Stimulated activated CD4-positive, alpha-beta T cell treated with anti-CD3 and anti-CD28 coated beads, Interleukin-12 subunit alpha, Interleukin-12 subunit beta, amount 100 ng/mL, for 24 hours (primary cell): ENCODE measurements at places on chromosomes 11 and 22.

DNA sequence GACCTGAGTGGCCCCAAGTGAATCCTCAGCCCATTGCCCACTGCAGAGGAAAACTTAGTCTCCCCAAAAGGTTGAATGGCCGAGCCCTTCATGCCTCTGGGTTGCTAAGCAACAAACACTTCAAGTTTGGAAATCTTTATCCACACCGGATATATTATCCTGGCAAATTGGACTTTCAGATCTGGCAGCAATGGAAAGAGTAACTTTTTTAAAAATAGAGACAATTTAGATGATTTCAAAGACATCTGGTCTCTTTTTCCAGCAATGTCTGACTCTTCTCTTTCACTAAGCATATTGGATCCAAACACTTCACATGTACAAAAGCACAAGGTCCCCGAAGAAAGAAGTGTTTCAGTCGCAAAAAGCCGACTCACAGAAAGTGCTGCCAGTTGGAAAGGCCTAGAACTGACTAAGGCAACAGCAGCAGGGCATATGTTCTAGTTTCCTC is 505.3 kb downstream of the SOX6 start:
- no peak for DNase-seq

GRCh38 chr11:121452609-121453150 is at the start of gene SORL1-AS1:
TSS of gene SORL1-AS1 (minus strand) at chr11:121452967.
- DNase-seq = peak; percentile 36

DNA sequence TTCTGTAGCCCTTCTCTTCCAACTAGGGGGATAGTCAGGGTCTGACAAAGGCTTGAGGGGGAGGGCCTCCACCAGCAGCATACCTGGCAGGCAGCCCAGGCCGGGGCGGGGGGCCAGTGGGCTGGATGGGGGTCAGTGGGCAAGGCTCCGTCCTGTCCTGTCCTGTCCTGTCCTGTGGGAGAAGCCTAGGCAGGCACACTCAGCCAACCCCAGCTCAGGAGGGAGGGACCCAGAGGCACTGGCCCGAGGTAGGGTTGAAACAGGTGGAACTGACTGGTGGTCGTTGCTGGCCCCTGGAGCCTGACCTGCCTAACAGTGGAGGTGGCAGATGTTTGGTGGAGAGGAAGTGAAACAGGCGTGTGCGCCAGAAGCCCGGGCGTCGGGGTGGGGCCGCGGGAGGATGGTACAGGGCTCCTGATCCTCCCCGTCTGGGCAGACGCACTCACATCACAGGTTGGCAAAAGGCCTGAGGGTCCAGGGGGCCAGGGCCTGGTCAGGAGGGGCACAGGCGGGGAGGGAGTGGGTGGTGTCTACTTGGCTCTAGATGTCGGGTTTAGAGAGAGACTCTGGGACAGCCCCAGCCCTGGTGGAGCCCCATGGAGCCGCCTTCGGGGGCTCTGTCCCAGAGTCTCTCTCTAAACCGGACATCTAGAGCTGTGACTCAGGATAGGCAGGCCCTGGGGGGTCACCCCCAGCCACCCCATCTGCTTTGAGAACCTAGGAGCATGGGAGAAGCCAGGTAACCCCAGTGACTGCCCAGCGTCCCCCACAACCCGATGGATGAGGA is 32.5 kb upstream of the GRAMD4 start:
- DNase-seq = no peak

DNA sequence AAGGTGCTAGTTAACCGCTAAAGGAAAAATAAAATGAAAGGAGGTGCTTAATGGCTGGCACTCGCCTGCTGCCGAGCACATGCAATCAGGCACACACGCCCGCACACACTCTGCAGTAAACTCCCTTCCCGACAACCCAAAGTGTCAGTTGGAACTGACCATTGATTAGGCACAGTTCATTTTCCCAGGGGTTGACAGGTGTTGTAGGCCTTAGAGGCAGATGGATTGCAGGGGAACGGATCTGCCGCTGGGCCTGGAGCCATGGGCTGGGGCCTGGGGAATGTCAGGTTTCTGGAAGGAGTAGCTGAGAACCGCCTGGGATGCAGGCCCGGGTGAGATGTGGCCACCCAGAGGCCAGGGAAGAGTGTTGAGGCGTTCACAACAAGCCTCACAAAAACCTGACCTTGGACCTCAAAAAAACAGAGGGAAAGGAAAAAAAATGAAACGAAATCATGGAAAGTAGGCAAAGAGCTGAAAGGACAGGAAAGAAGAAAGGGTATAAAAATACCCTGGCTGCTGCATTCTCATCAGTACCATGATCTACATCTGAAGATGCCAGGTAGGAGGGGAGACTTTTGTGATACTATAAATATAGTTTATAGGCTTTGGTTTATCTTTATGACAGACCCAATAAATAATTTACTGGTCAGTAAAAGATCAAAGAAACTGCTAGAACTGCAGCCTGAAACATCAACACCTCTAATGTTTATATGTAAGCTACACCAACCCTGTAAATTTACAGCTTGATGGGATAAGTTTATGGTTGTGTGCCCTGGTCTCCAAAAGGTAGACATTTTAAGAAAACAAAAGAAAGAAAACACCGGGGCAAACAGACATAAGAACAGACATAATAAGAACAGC is 313.4 kb downstream of the BUD13 start:
- DNase-seq = no peak

DNA sequence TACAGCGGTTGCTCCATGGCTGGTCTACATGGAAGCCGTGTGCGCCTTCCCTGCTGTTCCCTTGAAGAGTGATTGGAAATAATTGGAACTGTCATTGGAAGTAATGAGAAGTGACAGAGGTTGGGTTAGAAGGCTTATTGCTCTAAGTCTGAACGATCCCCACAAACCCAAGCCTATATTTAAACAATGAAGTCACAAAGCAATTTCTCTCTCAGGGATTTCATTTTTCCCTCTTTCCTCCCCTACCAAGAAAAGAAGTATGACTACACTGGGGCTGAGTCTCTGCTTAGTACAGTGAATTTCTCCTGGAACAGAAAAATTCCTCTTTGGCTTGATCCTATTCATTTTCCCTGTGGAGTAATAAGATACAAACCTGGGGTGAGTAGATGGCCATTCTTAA is 7.8 kb downstream of the CLMP start:
- no peak for DNase-seq

- DNase-seq = no peak
Measured at GRCh38 chr22:28600546-28601143, 79.0 kb downstream of the TTC28 start.

- DNase-seq = no peak
Measured at GRCh38 chr22:29872144-29872893, 10.7 kb upstream of the MTMR3 start.

GRCh38 chr11:123378096-123378495 is 52.0 kb upstream of the GRAMD1B start:
- DNase-seq = no peak

DNA sequence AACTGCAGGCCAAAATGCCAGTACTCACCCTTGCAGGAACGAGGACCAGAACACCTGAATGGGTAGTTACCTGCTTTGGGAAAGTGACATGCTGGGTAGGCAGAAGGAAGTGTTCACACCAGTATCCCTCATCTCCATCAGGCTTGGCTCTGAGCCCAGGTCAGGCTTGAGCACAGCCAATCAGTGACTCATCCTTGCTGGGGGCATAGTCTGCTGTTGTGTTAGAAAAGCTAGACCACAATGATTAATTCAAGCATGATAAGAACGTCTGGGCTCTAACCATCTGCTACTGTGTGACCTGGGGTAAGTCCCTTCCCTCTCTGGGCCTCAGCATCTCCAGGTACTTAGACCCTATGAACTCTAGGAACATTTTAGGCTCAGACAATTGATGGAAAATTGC is 450.4 kb downstream of the MIAT start:
- DNase-seq = no peak

GRCh38 chr11:10937385-10937771 is 79.5 kb upstream of the ZBED5 start:
- no peak for DNase-seq

DNA sequence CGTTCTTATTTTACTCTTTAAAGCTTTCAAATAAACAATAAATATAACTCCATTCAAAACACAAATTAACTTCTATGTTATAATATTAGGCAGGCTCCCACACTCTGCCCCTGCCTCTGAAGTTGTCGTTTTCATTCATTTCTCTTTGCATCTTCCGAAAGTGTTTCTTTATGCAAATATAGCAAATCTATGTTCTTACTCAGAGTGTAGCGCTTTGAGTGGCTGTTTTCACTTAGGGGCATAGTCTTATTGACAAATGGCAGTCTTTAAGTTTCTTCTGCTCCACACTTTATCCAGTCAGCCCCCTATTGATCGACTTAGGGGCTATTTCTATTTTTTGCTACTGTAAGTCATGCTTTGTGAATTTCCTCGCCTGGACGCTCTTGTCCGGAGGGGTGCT is 45.3 kb upstream of the RTL6 start:
- DNase-seq = no peak

- DNase-seq = peak; percentile 43
Measured at GRCh38 chr11:124865902-124866851, 945 bp downstream of the ROBO3 start.

GRCh38 chr22:42199025-42199424 is 68.4 kb upstream of the CYP2D6 start:
- no peak for DNase-seq

DNA sequence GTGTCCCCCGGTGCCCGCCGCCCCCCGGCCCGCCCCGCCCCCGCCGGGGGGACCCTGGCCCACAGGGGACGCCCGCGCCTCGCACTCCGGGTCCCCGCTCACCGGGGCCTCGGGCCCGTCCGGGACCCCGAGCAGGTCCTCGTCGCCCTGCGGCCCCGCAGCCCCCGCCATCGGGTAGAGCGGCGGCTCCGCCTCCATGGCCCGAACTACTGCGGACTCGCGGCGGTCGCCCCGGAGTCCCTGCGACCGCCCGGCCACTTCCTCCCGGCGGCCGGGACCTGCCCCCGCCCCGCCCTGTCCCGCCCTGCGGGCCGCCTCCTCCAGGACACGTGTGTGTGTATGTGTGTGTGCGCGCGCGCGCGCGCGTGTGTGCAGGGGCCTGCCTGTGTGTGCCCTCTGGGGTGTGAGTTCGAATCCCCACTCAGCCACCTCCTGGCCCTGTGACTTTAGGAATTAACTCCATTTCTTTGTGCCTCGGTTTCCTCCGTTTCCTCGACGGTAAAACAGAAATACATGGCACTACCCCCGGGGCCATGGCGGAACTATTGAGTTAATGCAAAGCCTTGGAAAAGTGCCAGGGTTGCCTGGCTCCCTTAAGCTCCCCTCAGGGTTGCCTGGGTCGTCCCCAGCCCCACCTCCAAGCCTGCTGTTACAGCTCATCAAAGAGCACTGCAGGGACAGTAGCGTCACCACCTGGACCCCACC is at the start of gene UNC93B1:
Gene UNC93B1 (minus strand): TSS at position 252 of the 705 bp plus-strand sequence. CDS start 54 bp downstream, at position 198.
- peak; percentile 83 for DNase-seq

DNA sequence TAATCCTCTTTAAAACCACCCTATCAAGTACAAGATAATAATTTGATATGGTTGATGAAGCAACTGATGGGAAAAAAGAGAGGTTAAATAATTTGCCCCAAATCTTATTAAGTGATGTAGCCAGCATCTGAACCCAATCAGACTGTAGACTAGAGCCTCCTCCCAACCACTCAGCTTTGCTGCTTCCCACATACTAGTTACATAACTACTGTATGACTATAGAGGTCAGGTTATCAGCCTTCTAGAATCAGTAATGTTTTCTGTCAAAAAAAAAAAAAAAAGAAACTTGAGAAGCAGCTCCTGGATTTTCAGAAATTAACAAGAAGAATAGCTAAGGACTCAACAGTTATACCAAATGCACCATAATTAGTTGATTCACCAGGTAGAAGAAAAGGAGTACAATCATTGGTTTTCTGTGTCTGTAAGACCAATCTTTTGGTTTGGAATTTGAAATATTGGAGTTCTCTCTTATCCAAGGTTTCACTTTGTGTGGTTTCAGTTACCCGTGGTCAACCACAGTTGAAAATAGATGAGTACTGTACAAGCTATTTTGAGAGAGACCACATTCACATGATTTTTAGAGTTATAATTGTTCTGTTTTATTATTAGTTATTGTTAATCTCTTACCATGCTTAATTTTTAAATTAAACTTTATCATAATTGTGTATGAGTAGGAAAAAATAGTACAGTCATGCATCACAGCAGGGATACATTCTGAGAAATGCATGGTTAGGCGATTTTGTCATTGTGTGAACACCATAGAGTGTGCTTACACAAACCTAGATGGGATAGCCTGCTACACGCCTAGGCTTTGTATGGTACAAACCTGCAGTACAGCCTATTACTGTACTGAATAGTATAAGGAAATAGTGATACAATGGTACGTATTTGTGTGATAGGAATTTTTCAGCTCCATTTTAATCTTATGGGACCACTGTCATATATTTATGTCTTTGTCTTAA is 72.2 kb downstream of the PDHX start:
- DNase-seq = no peak

DNA sequence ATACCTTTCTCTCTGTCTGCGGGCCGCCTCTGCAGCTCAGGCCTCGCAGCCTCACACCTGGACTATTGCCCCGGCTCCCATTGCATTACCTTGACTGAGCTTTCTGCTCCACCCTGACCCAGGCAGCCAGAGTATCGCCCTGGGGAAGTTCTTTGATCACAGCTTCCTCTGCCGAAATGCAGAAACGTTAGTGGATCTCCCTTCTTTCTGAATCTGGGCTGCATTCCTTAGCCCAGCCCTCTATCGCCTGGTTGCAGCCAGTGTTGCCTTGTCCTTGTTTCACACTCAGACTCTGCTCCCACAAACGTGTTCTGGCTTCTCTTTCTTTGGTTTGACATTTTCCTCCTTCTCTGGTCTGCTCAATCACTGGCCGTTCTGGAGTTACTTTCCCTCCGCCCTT is 195.7 kb downstream of the ADAMTS15 start:
- no peak for DNase-seq

DNA sequence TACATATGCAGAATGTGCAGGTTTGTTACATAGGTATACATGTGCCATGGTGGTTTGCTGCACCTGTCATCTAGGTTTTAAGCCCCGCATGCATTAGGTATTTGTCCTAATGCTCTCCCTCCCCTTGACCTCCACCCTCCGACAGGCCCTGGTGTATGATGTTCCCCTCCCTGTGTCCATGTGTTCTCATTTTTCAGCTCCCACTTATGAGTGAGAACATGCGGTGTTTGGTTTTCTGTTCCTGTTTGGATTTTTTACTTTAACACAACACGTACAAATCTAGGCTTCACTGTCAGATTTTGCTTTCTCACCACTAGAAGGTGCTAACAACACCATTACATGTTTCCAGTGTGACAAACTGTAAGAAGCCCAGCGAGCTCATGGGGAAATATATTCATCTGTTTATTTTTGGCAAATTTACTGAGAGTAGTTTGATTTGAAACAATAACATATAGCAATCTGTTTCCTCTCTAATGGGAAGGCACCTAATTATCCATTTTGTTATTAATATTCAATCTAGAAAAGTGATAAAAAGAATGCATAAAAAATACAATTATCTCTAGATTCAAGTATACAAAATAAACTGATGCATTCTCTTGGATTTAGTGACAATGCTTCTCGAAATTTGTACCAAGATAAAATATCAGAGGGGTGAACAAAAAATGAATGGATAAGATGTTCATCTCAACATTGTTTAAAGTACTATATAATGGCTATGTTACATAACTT is 23.2 kb upstream of the BIRC3 start:
- no peak for DNase-seq

DNA sequence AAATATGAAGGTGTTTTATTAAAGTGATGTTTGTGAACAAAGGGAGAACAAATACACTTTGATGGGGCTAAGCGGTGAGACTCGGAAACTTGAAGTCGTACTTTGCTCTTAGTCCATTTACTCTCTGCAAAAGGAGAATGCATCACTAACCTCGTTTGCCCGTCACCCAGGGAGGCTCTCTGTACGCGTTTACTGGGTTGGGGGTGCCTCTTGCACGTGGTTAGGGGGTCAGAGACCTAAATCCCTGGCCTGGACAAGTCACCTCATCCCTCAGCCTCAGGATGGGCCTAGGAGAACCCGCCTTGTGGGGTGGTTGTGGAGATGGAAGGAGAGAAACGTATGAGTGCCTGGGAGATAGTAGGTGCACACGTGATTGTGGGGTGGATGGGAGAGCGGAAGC is 803 bp upstream of the IFT27 start:
- no peak for DNase-seq
